ENCODE measurements at places on chromosomes 4 and X.

- DNase-seq: no peak
Observed at GRCh38 chrX:154376774-154377173, 2.3 kb upstream of the EMD start.

- no peak for DNase-seq
Observed at GRCh38 chr4:163330916-163331628, 1.3 kb downstream of the NPY1R start.

DNA sequence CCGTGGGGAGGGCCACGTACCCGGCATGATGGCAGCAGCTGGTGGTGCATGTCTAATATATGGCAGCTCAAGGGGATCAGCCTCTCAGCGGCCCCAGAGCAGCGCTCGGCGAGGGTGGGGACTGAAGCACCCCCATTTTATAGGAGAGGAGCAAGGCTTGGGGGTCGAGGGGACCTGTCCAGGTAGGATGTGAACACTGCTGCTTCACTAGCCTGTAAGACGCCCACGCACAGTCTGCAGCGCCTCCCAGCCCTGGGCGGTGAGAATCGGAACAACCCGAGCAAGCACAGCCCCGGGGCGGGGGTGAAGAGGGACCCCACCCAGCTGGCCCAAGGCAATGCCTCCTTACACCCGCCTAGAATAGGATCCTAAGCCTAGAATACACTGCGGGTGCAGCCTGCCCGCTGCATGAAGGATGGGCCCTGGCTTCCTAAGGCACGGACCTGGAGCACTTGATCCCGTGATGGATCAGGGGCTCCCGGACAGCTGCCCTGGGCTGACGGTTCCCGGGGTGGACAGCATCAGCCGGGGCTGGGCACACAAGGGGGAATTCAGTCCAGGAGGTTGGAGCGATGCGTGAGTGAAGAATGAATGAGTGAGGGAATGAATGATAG, 17.6 kb downstream of the ADRA2C start:
- no peak for DNase-seq

- DNase-seq: no peak
Observed at GRCh38 chr4:76322236-76322635, 15.7 kb downstream of the STBD1 start.

DNA sequence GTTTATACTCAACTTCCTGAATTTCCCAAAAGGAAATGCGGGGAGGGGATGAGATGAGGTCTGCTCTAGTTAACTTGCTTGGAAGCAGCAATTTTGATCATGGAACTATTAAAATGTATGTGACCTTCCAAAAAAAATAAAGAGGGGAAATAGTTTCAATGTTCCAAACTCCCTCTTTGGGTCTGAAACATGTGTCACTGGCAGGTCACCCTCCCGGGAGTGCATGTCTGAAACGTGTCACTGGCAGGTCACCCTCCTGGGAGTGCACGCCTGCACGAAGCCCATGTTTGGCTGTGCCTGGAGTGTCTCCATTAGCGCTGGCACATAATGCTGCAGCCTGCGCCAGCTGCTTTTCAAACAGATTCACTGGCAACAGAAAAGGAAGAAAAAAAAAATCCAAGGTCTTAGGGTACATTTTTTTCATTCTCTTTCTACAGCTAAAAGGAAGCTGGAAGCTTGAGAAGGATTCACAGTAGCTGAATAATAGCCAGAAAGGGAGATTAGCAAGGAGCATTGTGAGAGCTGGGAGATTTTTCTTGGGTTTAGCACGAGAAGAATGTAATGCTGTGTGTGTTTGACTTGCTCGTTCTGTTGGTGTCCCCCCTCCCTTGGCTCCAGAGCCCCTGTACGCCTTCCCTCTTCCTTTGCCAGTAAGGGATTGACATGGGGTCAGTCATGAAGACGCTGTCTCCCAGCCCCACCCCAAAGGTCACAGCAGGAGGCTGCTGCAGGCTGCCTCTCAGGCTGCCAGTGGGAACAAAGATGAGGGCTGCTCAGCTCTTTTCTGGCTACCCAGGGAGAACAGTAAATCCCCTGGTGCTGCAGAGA, 39.2 kb upstream of the TLR3 start:
- peak; percentile 21 for DNase-seq

GRCh38 chr4:53563824-53564223, 27.5 kb downstream of the LNX1 start:
- peak; percentile 83 for DNase-seq
